ENCODE measurements at places on chromosomes 2 and 18.

DNA sequence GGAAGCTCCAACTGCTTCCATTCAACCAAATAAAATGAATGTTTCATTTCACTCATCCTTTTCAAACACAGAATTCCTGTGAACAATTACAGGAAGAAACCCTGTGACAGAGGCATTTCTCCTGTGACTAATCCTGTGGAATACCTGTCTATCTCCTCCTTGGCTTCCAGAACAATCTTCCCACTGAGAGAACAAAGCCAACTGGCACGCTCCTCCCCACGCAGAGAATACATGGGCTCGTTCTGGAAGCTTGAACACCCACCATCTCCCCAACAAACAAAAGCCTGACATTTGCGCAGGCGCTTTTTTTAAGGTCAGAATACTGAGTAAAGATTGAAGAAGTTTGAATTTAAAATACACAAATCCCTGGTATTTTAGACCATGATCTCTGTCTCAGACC lies 104.7 kb upstream of the SLC66A3 start:
- DNase-seq, result no peak

DNA sequence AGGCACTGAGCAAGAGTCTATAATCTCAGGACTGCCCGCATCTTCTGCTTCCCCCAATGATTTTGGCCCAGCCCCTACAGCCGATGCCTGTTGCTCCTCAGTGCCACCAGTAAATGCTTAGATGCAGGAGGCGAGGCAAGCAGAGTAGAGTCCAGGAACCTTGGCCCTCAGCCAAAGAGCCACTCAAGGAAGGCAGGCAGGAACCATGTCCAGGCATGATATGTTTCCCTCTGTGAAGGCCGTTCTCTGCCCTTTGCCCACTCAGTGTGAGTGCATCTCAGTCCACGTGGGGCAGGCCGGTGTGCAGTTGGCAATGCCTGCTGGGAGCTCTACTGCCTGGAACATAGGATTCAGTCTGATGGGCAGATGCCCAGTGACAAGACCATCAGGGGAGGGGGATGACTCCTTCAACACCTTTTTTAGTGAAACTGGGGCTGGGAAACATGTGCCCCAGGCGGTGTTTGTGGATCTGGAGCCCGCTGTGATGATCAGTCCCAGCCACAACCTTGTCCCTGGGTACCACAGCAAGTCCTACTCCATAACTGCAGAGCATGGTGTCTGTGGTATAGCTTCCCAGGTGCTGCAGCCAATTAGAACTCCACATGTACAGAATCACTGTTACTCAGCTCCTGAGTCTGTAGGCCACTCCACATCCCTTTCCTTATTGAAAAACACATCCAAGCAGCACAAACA lies 9.7 kb upstream of the DNAJB2 start:
- DNase-seq, result no peak

GRCh38 chr18:23538870-23539269 lies 35.6 kb downstream of the RMC1 start:
- DNase-seq, result no peak

DNA sequence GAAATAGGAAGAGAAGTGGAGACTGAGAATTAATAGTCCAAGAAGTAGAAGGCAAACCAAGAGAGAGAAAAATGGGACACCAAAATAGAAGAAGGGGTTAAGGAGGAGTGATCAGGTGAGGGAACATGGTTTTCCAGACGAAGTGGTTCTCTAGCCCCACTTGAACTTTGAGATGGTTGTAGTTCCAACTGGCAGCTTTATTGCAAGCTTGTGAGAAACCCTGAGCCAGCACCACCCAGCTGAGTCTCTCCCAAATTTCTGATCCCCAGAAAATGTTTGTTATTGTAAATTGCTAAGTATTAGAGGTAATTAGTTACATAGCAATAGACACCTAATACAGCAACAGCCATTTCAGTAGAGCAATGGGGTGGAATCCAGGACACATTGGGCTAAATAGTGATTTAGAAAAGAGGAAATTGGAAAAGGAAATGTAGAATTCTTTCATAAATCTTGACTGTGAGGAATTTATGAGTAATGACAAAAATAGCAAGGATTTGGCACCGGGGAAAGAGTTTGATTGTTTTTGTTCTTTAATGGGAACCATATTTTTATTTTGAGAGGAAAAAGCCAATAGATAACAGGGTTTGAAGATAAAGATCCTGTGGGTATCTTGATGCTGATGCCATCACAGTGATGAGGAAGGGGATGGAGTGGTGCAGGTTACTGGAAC lies 62.1 kb upstream of the XDH start:
- DNase-seq, result no peak

GRCh38 chr2:215019521-215020145 lies 118.8 kb downstream of the ABCA12 start:
- DNase-seq, result no peak

GRCh38 chr2:29139152-29139551 lies 23.9 kb downstream of the CLIP4 start:
- no peak for DNase-seq

DNA sequence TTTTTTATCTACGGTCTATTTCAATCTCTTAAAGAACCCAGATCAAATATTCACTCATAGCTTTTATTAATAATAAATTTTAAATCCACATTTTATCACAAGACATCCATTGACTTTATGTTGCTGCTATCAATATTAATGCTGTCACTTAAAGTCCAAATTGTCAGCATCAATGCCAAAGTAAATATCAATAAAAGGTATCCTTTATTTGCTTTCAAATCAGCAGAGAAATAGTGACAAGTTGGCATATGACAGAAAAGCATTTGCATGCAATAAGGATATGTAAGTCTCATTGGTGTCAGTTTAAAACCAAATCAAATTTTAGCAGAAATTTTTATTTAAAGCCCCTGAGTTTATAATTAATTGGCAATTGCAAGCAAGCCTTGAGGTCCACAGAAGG lies 775.4 kb downstream of the ADCYAP1 start:
- DNase-seq, result no peak

- no peak for DNase-seq
Measured at GRCh38 chr2:31131871-31132270, 6.4 kb downstream of the GALNT14 start.

DNA sequence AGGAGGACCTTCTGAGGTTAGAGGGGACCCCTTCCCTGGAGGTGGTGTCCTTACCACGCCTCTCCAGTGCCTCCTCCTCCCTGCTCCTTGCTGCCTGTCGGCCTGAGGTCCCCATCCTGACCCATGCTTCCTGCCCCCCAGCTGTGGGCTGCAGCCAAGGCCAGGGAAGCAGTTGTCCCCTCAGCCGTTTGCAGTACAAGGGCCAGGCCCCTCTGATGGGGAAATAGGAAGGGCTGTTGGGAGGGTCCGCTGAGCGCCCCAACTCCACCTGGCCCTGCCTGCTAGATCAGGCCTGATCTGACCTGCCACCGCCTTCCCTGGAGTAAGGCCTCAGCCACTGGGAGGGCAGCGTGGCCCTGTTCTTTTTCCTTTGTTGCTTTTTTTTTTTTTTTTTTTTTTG lies 219.8 kb downstream of the KLHL29 start:
- DNase-seq, result no peak

- DNase-seq, result no peak
Measured at GRCh38 chr18:50154420-50154819, 40.5 kb downstream of the MYO5B start.

DNA sequence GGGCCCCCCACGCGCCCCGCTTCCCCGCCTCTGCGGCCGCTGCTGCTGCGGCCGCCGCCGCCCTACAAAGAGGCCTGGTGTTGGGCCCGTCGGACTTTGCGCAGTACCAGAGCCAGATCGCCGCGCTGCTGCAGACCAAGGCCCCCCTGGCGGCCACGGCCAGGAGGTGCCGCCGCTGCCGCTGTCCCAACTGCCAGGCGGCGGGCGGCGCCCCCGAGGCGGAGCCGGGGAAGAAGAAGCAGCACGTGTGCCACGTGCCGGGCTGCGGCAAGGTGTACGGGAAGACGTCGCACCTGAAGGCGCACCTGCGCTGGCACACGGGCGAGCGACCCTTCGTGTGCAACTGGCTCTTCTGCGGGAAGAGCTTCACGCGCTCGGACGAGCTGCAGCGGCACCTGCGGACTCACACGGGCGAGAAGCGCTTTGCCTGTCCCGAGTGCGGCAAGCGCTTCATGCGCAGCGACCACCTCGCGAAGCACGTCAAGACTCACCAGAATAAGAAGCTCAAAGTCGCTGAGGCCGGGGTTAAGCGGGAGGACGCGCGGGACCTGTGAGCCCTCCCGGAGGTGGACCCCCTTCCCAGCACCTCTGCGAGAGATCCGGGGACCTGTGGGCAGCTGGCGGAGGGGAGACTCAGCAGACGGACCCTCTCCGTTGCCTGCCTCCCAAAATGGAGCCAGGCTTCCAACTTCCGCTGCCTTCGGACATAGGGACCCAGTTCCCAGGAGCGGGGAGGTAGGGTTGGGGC lies 1.9 kb downstream of the SP5 start:
- peak; percentile 23 for DNase-seq

DNA sequence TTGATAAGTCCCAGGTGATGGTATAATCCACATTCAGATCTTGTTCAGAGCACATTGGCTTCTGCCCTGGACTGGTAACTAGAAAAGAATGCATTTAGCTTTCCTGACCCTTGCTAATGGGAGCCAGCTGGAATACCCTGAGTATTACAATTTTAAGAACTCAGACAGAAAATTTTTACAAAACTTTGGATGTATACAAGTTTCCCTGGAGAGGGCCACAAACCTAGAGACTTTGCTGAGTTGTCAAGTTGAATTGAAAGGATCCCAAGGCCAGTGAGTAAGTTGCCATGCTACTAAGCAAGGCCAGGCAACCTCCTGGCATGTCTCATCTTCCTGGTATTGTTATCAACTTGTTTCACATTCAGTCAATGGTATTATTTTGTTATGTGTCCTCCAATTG lies 20.0 kb upstream of the NABP1 start:
- DNase-seq, result no peak

DNA sequence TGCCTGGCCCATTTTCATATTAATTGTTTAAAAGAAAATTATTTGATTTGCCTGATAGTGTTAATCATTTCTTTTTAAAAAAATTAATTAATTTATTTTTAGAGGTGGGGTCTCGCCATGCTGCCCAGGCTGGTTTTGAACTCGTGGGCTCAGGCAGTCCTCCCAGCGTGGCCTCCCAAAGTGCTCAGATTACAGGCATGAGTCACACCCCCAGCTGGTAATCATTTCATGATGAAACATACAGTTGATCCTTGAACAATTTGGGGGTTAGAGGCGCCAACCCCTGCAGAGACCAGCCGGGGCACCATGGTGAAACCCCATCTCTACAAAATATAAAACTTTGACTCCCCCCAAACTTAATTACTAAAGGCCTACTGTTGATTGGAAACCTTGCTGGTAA lies 7.9 kb downstream of the GPN1 start:
- DNase-seq, result no peak

GRCh38 chr2:185417111-185417510 lies 321.5 kb upstream of the FSIP2 start:
- DNase-seq, result no peak

DNA sequence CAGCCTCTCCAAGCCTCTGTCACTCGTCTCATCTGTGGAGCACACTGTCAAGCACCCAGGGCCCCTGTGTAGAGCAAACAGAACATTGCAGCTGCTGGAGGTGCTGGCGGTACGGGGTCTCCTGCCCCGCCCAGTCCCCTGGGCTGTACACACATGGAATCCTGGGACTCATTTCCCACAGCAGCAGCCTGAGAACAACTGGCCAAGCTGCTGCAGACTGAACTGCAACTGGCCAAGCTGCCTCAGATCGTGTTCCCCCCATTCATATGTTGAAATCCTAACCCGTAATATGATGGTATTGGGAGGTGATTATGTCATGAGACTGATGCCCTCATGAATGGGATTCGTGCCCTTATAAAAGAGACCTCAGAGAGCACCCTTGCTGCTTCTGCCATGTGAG lies 130.5 kb downstream of the NCK2 start:
- DNase-seq, result no peak

DNA sequence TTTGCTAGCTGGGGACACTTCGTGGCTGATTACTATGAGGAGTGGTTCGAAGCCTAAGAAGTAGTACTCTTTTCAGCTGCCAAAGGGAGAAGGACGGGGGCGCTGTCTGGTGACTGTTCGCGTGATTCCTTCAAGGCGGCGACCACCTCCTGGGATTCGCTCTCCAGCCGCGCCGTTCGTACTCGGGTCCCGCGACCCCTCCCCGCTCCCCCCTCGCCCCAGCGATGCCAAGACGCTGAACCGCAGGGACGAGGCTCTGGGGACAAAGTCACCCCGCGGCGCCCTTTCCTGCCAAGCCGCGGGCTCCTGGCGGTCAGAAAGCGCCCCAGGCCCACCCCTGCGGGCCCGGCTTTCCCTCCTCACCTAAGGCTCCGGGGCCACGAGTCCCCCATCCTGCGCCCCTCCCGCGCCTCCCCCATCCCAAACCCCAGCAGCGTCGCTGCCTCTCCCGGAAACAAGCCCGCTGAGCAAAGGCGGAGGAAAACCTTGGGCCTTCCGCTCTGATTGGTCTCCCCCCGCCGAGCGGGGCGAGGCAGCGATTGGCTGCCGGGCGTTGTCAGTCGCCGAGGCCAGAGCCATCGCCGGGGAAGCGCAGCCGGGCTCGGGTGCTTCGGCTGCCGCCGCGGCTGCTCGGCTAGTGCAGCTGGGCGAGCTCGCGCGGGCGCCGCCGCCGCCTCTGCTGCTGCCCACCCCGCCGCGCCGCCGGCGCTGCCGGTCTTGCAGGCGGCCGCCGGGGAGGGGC lies 404.3 kb downstream of the XIRP2 start:
- DNase-seq, result peak; percentile 35

- no peak for DNase-seq
Measured at GRCh38 chr18:55034742-55035141, 75.5 kb upstream of the CCDC68 start.

GRCh38 chr2:203582468-203582867 lies 47.4 kb upstream of the RAPH1 start:
- no peak for DNase-seq

GRCh38 chr2:23286758-23287704 lies 97.9 kb upstream of the KLHL29 start:
- DNase-seq, result no peak

DNA sequence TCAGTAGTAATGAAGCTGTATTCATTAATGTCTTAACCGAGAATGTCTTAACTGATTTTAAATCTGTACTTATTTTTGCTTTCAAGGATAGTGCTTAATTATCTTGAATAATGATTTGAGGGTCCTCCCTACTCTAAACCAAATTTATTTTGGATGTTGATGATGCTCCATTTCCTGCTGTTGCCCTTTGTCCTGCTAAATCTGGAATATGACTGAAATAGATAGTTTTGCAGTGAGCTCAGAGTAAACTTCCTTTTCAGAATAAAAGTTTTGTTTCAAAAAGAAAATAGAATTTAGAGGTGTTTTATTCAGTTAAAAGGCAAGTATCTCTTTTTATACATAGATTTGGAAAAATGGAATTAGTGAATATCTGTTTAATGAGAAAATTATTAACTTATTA lies 8.1 kb downstream of the NBEAL1 start:
- no peak for DNase-seq

GRCh38 chr18:57208047-57208446 lies 61.2 kb downstream of the BOD1L2 start:
- DNase-seq, result no peak

- no peak for DNase-seq
Measured at GRCh38 chr18:66495844-66496243, 108.0 kb downstream of the CDH19 start.

DNA sequence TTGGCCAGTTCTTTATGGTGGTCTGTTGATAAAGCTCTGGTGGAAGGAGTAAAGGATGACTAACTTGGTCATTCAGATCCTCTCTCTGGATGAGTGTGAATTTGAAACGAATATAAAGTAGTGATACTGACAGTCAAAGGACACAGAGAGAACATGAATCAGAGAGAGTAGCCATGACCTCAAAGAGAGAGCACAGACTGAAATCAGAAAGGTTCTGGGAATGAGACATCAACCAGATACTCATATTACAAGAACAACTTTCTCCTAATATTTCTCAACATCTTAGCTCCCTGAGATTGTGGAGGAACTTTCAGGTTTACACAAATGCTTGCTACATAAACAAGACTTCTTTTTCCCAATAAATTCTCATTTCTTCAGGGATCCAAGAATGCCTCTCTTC lies 849.1 kb upstream of the CHAC2 start:
- no peak for DNase-seq
